ENCODE measurements at places on chromosomes 12 and 14. TPM values are rescaled to one million over a fixed set of nuclear protein-coding genes. Genes with fewer than 3 reads are reported as not detected.

DNA sequence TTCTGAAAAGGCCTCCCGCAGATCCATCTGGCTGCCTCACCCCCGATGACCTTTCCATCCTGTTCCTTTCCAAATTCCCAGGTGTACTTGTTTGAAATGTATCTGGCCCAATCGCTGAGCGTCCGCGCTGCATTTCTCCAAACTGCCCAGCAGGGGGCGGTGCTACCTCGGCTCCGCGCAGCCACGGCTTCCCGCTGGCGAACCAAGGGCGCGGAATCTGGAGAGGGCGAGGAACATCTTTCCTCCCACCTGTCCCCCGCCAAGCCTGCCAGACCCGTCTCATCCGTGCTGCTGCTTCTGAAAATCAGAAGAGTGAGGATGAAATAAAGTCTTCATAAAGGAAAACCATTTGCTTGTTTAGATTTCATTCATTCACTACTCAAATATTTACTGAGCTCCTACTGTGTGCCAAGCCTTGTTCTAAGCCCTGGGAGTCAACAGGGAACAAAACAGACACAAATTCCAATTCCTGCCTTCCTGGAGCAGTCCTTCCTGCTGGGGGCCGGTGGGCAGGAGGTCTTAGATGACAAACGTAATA is 16.8 kb upstream of the MYL2 start:
- peak; percentile 68 for DNase-seq
- H3K27me3 ChIP-seq = peaks cover 13% of the 10 kb centered on the region
- H3K27ac ChIP-seq = no peak overlapping the region
- no peak overlapping the region for H3K4me3 ChIP-seq
- no peaks in the 10 kb centered on the region for H3K36me3 ChIP-seq
- peaks cover 7% of the 10 kb centered on the region for H3K4me1 ChIP-seq

DNA sequence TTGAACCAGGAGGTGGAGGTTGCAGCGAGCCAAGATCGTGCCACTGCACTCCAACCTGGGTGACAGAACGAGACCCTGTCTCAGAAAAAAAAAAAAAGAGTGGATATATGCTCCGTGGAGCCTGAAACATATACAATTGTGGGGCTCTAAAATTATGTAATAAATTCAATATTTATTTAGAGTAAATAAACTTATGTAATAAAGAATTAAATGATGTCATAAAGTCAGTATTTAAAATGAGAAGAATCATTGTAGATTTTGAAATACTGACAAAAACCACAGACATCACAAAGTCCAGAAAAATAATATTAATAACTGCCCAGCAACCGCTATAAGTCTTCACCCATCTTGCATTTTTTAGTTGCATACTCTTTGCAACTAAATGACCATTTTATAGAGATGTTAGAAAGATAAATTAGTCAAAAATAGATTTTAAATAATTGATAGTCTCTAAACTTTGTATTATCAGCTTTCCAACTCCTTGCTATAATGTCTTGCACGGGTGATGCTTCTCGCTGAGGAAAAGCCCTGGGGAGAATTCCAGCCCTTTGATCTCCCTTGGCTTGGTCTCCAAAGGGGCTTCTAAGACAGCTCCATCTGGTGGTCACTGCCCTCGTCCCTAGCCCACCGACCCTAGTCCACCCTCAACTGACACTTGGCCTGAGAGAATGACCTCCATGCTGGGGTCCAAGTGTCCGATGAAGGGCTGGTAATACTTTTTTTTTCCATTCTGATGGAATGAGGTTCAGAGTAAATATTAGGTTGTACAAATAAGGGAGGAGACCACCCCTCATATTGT is 7.9 kb upstream of the TMBIM6 start:
- no peaks in the 10 kb centered on the region for H3K36me3 ChIP-seq
- no peak overlapping the region for H3K4me3 ChIP-seq
- H3K27ac ChIP-seq = no peak overlapping the region
- H3K4me1 ChIP-seq = no peaks in the 10 kb centered on the region
- DNase-seq = no peak
- H3K27me3 ChIP-seq = no peaks in the 10 kb centered on the region

DNA sequence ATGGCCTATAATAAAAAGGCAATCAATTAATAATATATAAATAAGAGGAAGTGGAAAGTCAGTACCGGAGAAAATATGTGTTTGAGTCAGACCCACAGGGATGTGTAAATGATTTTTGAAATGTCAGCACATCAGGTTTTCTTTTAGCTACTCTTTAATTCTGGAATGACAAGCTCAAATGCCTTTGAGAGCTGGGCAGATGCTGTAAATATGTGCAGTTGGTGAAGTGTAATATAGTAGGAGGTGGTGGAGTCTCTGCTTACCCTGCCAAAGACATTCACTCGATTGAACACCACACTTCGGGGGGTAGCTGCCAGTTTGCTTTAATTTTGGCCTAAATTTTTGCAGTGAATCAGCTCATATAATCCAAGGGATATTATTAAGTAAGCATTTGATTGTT is 93.0 kb downstream of the PLEKHA5 start:
- DNase-seq = no peak
- peaks cover 3% of the 10 kb centered on the region for H3K27me3 ChIP-seq
- no peak overlapping the region for H3K4me3 ChIP-seq
- no peaks in the 10 kb centered on the region for H3K4me1 ChIP-seq

GRCh38 chr14:34234258-34234657 is 227.8 kb downstream of the SPTSSA start:
- no peak overlapping the region for H3K4me3 ChIP-seq
- no peak overlapping the region for H3K27ac ChIP-seq
- no peaks in the 10 kb centered on the region for H3K36me3 ChIP-seq

- H3K4me3 ChIP-seq = no peak overlapping the region
- no peaks in the 10 kb centered on the region for H3K27me3 ChIP-seq
- no peak overlapping the region for H3K27ac ChIP-seq
- H3K4me1 ChIP-seq = no peaks in the 10 kb centered on the region
- no peak for DNase-seq
Measured at GRCh38 chr12:4006743-4007142, 133.5 kb upstream of the PARP11 start.

DNA sequence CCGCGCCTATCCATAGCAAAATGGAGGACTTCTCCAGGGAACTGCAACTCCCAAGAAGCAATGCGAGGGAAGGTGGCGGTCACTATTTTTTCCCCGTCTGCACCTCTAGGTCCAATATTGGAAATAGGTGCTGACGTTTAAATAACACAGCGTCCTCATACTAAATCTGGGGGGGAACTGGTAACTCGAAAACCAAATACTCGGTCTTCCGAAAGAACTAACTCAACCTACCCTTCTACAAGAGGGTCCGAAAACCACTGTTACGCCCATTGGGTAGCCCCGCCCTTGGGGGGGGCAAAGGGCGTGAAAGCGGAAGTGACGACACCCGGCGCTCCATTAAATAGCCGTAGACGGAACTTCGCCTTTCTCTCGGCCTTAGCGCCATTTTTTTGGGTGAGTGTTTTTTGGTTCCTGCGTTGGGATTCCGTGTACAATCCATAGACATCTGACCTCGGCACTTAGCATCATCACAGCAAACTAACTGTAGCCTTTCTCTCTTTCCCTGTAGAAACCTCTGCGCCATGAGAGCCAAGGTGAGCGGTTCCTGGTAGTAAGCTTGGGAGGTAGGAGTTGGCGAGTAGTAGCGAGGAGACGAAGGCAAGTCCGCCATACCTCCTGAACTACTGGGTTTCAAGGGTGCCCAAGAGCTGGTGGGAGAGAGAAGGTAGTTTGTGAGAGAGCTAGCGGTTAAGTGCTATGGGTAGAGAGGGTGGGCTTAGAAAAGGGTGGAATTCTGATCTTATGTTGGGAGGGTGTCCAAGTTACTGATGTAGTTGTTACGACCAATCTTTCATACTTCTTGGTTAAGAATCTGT is at the start of gene RPL41:
RPL41 (plus strand) TSS at position 367 of the 815 bp plus-strand sequence.
- peak within 1 kb of the TSS; percentile 99 for H3K27ac ChIP-seq
- peak; percentile 96 for DNase-seq
- peaks cover 41% of the 10 kb centered on the region for H3K36me3 ChIP-seq
- H3K27me3 ChIP-seq = no peaks in the 10 kb centered on the region
- peak within 1 kb of the TSS; percentile 97 for H3K4me3 ChIP-seq

DNA sequence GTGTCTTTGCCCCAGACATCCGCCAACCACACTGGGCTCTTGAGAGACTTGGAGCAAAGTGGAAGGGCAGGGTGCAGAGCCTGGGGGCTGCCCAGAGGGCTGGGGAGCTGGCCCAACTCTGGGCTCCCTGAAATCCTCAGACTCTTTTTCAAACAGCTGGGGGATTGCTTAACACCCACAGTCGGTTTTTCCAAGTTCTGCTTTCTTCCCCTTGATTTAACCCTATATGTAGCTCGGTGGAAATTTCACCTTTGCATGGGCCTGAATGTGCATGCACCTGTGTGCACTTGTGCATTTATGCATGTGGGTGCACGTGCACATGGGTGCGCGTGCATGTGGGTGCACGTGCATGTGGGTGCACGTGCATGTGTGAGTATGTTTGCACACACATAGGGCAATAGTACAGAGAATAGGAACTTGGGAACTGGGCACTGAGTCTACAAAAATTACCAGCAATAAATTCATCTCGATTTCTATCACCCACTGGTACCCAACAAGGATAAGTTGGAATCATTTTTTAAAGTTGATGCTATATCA is 52.3 kb upstream of the RFLNA start:
- no peaks in the 10 kb centered on the region for H3K36me3 ChIP-seq
- no peaks in the 10 kb centered on the region for H3K4me1 ChIP-seq
- peaks cover 9% of the 10 kb centered on the region for H3K27me3 ChIP-seq
- H3K4me3 ChIP-seq = no peak overlapping the region
- no peak overlapping the region for H3K27ac ChIP-seq
- no peak for DNase-seq

DNA sequence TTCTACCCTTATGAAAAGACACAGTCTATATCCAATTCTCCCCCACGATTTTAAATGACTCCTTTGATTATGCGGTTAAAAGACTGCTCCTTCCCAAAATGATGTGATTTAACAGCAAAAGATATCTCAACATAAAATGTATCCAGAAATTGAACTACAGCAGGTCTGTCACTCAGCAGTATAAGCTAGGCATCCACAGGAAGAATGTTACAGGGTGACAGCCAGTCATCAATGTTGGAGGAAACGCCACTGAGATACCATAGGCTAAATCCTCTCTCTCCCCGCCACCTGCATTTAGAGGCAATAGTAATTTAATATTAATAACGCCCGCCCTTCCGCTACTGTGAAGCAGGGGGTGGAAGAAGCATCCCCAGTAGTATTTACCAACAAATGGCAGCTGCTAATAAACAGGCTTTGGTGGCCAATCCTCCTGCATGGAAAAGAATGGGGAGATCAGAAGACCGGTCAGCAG is 613 bp downstream of the RECQL start:
- peaks cover 28% of the 10 kb centered on the region for H3K36me3 ChIP-seq
- H3K27ac ChIP-seq = no peak overlapping the region
- peaks cover 42% of the 10 kb centered on the region for H3K4me1 ChIP-seq
- no peaks in the 10 kb centered on the region for H3K27me3 ChIP-seq

DNA sequence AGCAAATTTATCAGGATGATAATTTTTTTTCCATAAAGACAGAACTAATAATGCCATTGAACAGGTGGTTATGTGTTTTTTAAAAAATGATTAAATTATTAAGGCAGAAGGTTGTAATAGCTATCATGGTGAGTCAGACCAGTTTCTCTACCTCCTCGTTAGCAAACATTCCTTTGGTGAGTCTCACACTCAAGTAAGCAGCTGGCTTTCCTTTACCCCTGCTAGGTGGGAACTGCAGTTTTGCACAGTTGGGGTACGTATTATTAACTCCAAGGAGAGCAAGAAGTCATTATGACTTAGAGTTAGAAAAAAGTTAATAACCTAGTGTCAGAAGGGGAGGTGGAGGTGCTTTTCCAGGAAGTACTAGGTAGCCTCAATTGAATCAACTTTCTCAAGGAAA is 165.3 kb downstream of the SNAPC1 start:
- H3K27ac ChIP-seq = no peak overlapping the region
- DNase-seq = no peak
- H3K27me3 ChIP-seq = peaks cover 20% of the 10 kb centered on the region
- no peak overlapping the region for H3K4me3 ChIP-seq
- no peaks in the 10 kb centered on the region for H3K36me3 ChIP-seq
- no peaks in the 10 kb centered on the region for H3K4me1 ChIP-seq

- no peak overlapping the region for H3K27ac ChIP-seq
- no peaks in the 10 kb centered on the region for H3K36me3 ChIP-seq
- DNase-seq = no peak
Measured at GRCh38 chr14:57889245-57889644, 23.4 kb upstream of the SLC35F4 start.

GRCh38 chr12:76940671-76941445 is 62.0 kb upstream of the CSRP2 start:
- no peak for DNase-seq
- no peak overlapping the region for H3K27ac ChIP-seq
- H3K4me3 ChIP-seq = no peak overlapping the region
- H3K27me3 ChIP-seq = no peaks in the 10 kb centered on the region
- no peaks in the 10 kb centered on the region for H3K36me3 ChIP-seq

DNA sequence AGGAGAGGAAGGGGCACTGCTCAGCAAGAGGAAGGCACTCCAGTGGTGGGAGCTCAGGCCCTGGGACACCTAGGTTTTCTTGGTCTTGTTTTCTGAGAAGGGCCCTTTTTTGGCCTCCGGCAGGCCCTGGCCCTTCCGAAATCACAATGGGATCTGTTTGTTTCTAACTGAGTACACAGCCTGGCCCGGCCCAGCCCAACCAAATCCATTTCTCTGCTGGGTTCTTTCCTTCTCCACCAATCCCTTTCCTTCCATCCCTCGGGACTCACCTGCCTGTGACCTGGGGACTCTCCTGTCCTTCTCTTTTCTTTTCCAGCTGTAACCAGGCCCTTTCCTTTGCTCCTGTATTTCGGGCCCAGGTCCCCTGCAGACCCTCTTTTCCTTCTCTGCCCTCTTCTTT is 18.6 kb downstream of the TEAD4 start:
- no peak for DNase-seq
- H3K27ac ChIP-seq = no peak overlapping the region
- no peak overlapping the region for H3K4me3 ChIP-seq
- no peaks in the 10 kb centered on the region for H3K4me1 ChIP-seq
- peaks cover 2% of the 10 kb centered on the region for H3K27me3 ChIP-seq

DNA sequence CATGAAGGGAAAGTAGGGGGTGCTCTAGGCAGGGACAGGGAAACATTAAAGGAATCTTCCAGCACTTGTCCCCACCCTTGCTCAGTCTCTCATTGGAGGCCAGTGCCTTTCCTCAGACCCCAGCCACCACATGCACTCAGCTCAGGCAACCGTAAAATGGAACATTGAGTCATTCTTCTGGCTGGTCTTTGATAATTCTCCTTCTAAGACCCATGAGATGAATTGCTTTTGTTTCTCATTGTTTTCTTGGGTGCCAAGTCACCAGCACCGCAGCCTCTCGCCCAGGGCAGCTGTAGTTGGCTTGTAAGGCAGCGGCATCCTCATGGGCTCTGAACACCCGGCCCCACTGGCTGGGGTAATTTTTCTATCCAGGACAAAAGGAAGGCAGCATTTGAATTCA is 108.2 kb downstream of the PHETA1 start:
- no peaks in the 10 kb centered on the region for H3K36me3 ChIP-seq
- H3K27ac ChIP-seq = no peak overlapping the region
- no peak overlapping the region for H3K4me3 ChIP-seq
- no peaks in the 10 kb centered on the region for H3K4me1 ChIP-seq
- no peaks in the 10 kb centered on the region for H3K27me3 ChIP-seq

Gene ATL1
- total RNA-seq = not detected

Gene FAM90A1
- 0.21 TPM for total RNA-seq

Gene PRB2
- total RNA-seq = not detected

Gene IL22
- total RNA-seq = not detected

Gene GLIPR1
- 1.3 TPM for total RNA-seq

Gene TAS2R13
- total RNA-seq = 0.17 TPM

Measured in activated naive CD4-positive, alpha-beta T cell treated with anti-CD3 and anti-CD28 coated beads for 36 hours (primary cell).